ENCODE measurements at places on chromosomes 11 and 22.

DNA sequence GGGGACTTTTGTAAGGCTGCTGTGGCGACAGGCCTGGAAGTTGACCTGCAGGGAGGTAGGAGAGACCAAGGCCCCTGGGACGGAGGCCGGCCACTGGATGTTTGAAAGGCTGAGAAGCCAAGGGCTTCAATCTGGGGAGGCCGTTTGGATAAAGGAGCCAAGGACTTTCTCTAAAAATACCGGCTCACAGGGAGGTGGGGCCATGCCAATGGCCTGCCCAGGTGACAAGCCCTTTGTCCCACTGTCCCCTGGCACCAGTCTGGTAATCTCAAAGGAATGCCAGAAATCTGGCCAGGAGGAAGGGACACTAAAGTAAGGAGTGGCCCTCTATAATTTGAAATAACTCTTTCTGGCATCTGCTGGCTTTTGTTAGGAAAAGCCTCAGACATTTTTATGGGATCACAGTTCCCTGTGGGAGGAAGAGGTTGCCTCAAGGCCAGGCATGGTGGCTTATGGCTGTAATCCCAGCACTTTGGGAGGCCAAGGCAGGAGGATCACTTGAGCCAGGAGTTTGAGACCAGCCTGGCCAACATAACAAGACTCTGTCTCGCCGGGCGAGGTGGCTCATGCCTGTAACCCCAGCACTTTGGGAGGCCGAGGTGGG, 1.9 kb upstream of the CHKA start:
- DNase-seq, result no peak

DNA sequence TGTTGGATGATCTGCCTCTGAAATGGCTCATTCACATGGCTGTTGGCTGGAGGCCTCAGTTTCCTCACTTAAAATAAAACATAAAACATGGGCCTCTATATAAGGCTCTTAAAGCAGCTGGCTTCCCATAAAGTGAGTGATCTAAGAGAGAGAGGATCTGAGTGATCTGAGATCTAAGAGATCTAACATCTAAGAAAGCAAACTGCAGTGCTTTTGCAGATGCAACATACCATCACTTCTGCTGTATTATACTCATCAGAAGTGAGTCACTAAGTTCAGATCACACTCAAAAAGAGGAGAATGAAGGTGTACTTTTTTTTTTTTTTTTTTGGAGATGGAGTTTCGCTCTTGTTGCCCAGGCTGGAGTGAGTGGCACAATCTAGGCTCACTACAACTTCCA, 18.1 kb upstream of the HSPA8 start:
- DNase-seq, result no peak

GRCh38 chr22:40976866-40977700, 25.9 kb downstream of the RBX1 start:
- DNase-seq, result no peak

DNA sequence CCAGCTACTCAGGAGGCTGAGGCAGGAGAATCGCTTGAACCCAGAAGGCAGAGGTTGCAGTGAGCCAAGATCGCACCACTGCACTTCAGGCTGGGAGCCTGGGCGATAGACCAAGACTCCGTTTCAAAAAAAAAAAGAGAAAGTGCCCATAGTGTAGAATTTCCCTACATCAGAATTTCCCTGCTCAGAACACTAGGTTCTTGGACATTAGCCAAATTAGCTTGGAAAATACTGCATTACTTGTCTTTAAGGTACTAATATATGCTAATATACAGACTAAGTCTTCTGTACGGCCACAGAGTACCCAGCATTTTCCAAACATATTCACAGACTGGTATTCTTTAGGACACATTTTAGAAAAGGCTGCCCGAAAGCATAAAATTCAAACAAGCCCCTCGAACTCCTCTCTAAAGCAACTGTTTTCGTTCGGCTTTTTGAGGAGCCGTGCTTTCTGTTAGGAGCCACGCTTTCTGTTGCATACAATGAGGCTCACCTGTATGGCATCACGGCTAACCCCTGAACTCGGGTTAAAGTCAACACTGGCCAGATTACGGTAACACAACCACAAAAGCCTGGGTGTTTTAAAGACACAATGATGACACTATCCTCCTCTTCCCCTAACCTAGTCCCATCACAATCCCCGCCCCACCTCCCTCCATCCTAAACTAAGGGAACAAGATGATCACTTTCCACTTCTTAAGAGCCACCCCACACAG, 18.4 kb downstream of the TNKS1BP1 start:
- no peak for DNase-seq

DNA sequence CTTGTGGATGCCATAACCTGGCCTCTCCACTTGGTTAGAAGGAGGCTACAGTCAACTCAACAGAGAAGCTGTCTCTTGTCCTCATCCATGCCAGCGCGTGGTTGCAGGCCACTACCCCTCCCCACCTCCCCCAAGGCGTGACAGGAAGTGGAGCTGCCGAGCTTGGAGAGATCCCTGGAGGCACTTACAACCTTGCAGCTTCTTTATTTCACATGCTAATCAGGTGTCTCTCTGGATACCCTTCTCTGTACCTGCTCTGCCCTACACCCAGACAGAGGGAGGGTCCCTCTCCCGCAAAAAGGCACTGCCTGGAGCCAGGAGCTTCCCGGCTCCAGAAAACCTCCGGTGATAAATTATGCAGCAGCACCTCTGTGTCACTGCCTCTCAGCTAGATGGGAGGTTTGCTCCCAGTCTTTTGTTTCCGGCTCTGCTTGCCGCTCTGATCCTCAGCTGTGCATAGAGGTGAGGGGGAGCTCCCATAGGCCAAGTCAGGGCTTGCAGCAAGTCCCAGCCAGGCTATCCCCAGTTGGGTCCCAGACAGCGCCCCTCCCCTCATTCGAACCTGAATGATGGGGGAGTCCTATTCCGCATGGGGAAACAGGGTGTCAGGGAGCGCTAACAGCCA, 5.7 kb downstream of the LRP4 start:
- no peak for DNase-seq

GRCh38 chr11:44263738-44264437, 46.1 kb downstream of the ALX4 start:
- DNase-seq, result no peak

DNA sequence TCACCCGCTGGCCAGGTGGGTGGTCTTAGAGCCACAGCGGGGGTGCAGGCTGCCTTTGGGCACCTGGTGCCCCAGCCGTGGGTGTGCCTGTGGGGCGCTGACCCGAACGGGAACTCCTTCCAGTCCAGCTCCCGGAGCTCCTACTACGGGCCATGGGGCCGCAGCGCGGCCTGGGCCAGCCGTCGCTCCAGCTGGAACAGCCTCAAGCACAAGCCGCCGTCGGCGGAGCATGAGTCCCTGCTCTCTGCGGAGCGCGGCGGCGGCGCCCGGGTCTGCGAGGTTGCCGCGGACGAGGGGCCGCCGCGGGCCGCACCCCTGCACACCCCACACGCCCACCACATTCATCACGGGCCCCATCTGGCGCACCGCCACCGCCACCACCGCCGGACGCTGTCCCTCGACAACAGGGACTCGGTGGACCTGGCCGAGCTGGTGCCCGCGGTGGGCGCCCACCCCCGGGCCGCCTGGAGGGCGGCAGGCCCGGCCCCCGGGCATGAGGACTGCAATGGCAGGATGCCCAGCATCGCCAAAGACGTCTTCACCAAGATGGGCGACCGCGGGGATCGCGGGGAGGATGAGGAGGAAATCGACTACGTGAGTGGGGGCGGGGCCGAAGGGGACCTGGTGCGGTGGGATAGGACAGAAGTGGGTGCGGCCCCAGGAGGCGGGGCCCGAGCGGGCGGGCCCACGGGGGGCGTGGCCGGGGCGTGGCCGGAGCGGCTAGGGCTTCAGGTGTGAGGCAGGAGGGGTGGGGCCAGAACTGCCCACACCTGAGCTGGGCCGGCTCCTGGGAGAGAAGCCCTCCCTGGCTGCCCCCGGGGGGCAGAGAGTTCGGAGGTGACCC, 91.5 kb downstream of the CACNA1I start:
- DNase-seq, result no peak
